Femur (tissue), 1 donor: ENCODE measurements at places on chromosomes 1 and 21.

DNA sequence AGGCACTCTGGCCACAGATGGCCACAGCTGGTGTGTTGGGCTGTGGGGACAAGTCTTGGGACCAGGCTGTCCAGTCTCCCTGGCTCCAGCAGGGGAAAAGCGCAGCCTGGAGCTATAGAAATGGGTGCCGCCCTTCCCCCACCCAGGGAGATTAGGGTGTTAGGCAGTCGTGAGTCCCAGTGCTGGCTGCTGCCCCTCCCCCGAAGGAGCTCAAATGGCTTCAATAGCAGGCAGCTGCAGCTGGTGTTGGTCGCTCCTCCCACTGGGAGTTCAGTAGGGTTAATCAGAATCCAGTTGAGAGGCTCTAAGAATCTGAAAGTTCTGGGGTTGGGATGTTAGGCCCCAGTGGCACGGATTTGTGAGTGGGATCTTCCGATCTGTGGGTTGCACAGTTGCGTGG is 595.6 kb upstream of the PKN2 start:
- DNase-seq = no peak

GRCh38 chr1:33256471-33257206 is at the start of gene ZNF362:
TSS of gene ZNF362 (plus strand) at chr1:33256492. CDS start at chr1:33270575, 14,083 bp downstream.
- DNase-seq = peak; percentile 77

GRCh38 chr1:27448982-27449381 is 41.0 kb downstream of the WASF2 start:
- DNase-seq = no peak

- DNase-seq = no peak
Measured at GRCh38 chr1:99538618-99538956, 107.3 kb upstream of the PALMD start.

GRCh38 chr1:17066361-17067068 is 12.7 kb upstream of the SDHB start:
- DNase-seq = no peak

- DNase-seq = peak; percentile 33
Measured at GRCh38 chr1:62068416-62068843, 126.2 kb upstream of the L1TD1 start.

DNA sequence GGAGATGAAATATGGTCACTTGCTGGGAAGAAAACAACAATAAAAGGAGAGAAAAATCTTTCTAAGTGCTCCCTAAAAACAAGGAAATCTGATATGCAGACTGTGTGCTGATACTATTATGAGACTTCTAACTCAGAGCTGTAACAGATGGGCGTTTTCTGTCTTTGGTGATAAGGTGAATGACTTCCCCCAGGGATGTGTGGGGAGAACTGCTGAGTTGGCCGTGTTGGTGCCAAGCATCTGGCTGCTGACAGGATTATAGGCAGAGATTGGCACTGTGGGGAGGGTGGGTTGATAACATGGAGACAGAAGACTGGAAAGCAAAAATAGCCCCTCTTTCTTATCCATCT is 438.5 kb upstream of the PLXNA2 start:
- no peak for DNase-seq

GRCh38 chr1:244050014-244050834 is 859 bp upstream of the ZBTB18 start:
- DNase-seq = no peak

GRCh38 chr1:24957016-24957807 is 27.1 kb upstream of the RUNX3 start:
- no peak for DNase-seq

GRCh38 chr1:227378181-227378580 is 59.9 kb upstream of the CDC42BPA start:
- DNase-seq = no peak

GRCh38 chr1:36612881-36613280 is 130.2 kb upstream of the CSF3R start:
- DNase-seq = no peak

DNA sequence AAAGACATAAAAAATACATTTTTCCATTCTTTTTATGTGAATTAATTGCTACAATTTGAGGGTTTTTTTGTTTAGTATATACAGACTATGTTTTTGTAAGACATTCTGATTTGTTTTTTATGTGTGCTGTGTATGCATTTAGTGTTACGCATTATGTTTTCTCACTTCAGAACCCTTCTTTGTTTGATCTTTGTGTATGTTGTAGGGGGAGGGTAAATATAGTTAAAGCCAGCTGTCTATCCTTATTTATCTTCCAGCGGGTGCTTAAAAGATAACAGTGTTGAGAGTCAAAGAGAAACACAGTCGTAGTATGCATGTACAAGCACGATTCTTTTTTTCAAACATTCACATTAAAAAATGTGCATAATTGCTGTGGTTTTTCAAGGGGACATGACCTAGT is 97.5 kb upstream of the KIAA1614 start:
- no peak for DNase-seq

- no peak for DNase-seq
Measured at GRCh38 chr1:102851616-102852015, 256.7 kb downstream of the COL11A1 start.

GRCh38 chr1:200890818-200891773 is 3.6 kb upstream of the INAVA start:
- DNase-seq = peak; percentile 45

GRCh38 chr1:83692524-83693381 is 306.2 kb downstream of the TTLL7 start:
- peak; percentile 17 for DNase-seq

GRCh38 chr1:205523261-205523890 is 18.9 kb downstream of the CDK18 start:
- no peak for DNase-seq

DNA sequence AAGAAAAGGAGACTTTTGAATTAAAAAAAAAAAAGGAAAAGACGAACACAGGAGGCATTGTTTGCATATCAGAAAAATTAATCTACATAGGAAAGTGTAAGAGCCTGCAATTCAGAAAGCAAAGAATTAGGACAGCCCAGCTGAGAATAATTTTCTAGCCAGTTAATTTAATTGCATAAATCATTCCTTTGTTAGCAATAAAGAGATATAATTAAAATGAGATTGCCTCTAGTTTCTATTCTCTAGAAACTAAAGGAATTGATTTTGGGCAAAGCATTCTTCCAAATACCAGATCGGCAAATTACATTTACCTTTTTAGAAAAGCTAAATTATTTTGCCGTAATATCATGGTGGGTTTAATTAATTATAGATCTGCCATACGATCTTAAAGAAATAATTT is 46.0 kb downstream of the NUF2 start:
- DNase-seq = no peak

DNA sequence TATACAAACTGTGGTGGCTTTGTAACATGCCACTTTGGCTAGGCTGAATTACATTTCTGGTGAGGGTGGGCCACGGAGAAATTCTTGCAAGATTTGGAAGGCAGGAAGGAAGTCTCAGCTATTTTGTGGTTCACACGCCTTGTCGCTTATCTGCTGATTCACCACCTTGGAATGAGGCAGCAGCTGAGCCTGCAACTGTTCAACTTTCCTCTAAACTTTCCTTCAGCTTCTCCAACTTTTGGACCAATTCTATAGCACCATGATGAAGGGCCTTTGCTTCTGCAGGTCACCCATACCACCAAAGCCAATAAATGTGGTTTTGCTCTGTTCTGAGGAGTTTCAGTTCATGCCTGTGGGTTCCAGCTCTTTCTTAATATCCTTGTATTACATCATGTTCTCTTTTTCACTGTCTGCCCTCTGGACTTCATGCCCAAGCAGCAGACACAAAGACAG is 337.6 kb upstream of the SNX7 start:
- DNase-seq = peak; percentile 25
